ENCODE measurements at places on chromosomes 2 and 18. TPM values are rescaled to one million over a fixed set of nuclear protein-coding genes. Genes with fewer than 3 reads are reported as not detected.

SGPP2 gene
- 1.3 TPM for total RNA-seq

ADD2 gene
- 552 TPM for total RNA-seq

CDH20 gene
- total RNA-seq = 5.9 TPM

FAM237A gene
- not detected for total RNA-seq

PELI1 gene
- 62.9 TPM for total RNA-seq

MAB21L4 gene
- total RNA-seq = not detected

PDE1A gene
- 51.0 TPM for total RNA-seq

FAM136A gene
- total RNA-seq = 26.9 TPM

SCYGR4 gene
- total RNA-seq = not detected

KCNG2 gene
- 0.31 TPM for total RNA-seq

CKAP2L gene
- 4.7 TPM for total RNA-seq

TUBA3E gene
- total RNA-seq = not detected

CYBRD1 gene
- total RNA-seq = 5.6 TPM

SIGLEC15 gene
- total RNA-seq = not detected

KCNJ3 gene
- 15.7 TPM for total RNA-seq

CFAP65 gene
- total RNA-seq = 0.63 TPM

RUFY4 gene
- total RNA-seq = not detected

OTOF gene
- 0.31 TPM for total RNA-seq

CCL20 gene
- not detected for total RNA-seq

CGREF1 gene
- total RNA-seq = 29.1 TPM

PRKAG3 gene
- not detected for total RNA-seq

PFN4 gene
- 1.6 TPM for total RNA-seq

NYAP2 gene
- 21.9 TPM for total RNA-seq

TLX2 gene
- total RNA-seq = not detected

ZBTB7C gene
- total RNA-seq = 0.94 TPM

PLEKHH2 gene
- total RNA-seq = 12.5 TPM

TMEM17 gene
- 1.9 TPM for total RNA-seq

ZNF892 gene
- total RNA-seq = 62.3 TPM

MRPL33 gene
- 54.5 TPM for total RNA-seq

TRIM43 gene
- not detected for total RNA-seq
